Motor neuron (in vitro differentiated cells): ENCODE measurements at places on chromosomes 2 and 18. TPM values are rescaled to one million over a fixed set of nuclear protein-coding genes. Genes with fewer than 3 reads are reported as not detected.

Gene GAREM1
- 3.1 and 3.2 TPM in 2 replicates for total RNA-seq

- ATAC-seq: no peak
These were observed 91.3 kb upstream of the GLS start for GRCh38 chr2:190789074-190790004.

Gene CD8A
- 0.15 TPM in 1 of 2 replicates, not detected in the other for total RNA-seq

Gene PKP4
- 34.5 and 38.8 TPM in 2 replicates for total RNA-seq

GRCh38 chr2:60513996-60514395 is 39.5 kb downstream of the BCL11A start:
- ATAC-seq: no peak

Gene SGPP2
- total RNA-seq: 1.7 and 3.1 TPM in 2 replicates

- ATAC-seq: no peak
These were observed 143.9 kb downstream of the CAPN13 start for GRCh38 chr2:30663321-30663720.

Gene FBXO41
- 4.1 and 4.8 TPM in 2 replicates for total RNA-seq

DNA sequence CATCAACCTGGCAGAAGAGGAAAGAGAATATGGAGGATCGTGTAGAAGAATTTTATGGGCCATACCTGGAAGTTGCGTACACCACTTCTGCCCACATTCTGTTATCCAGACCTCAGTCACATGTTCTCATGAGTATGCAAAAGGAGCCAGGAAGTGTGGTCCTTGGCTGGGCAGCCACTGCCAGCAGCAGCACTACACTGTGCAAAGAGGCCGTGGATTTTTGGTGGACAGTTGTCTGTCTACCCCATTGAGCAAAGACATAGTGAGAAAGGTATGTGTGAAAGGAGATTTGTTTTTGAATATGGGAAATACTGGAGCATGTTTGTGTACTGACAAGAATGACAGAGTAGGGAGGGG is 68.1 kb downstream of the SDC1 start:
- ATAC-seq: no peak

Gene OSBPL6
- total RNA-seq: 13.5 and 16.5 TPM in 2 replicates

Gene MALL
- 0.18 and 1.5 TPM in 2 replicates for total RNA-seq

Gene ZNF519
- 19.6 and 22.7 TPM in 2 replicates for total RNA-seq

- no peak for ATAC-seq
These were observed 34.1 kb downstream of the EEF1B2 start for GRCh38 chr2:206193671-206194357.

DNA sequence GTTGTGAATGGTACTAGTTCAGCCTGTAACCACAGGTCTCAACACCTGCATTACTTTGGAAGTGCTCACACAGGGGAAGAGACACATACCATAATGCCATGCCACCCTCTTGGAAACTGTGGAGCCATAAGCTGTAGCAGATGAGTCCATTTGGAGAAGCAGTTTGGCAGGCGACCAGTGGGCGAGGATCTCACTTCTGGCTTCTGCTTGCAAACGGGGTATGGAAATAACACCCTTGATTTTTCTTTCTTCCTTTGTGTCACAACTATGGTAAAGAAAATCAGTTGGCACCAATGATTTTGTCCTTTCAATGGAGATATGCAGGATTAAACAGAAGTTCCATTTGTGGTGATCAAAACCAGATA is 28.6 kb downstream of the APOB start:
- ATAC-seq: no peak

DNA sequence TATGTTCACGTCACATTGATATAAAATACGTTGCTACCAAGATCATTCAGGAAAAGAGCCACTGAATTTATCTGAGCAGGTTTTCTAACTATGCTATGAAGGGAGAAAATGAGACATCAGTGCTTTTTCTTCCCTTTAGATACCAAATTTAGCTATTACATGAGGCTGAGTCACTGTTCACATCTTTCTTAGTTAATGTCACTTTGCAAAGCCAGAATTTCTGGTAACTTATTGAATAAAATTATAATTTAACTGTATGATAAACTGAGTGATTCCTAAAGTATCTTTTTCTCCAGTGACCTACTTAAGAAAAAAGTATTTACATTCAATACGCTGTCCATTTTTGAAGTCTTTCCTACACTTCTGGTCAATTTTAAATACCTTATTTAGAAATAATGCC is 22.7 kb downstream of the C1D start:
- no peak for ATAC-seq

- no peak for ATAC-seq
These were observed 104.1 kb downstream of the DDX1 start for GRCh38 chr2:15695582-15696330.

- ATAC-seq: peak; percentile 58
These were observed 8.6 kb upstream of the L3MBTL4 start for GRCh38 chr18:6423289-6423688.
